Myocyte (in vitro differentiated cells): ENCODE measurements at places on chromosomes 5 and 9. TPM values are rescaled to one million over a fixed set of nuclear protein-coding genes. Genes with fewer than 3 reads are reported as not detected.
A peak's percentile ranks its signal among the peaks of the same experiment; 100 is the strongest.

DNA sequence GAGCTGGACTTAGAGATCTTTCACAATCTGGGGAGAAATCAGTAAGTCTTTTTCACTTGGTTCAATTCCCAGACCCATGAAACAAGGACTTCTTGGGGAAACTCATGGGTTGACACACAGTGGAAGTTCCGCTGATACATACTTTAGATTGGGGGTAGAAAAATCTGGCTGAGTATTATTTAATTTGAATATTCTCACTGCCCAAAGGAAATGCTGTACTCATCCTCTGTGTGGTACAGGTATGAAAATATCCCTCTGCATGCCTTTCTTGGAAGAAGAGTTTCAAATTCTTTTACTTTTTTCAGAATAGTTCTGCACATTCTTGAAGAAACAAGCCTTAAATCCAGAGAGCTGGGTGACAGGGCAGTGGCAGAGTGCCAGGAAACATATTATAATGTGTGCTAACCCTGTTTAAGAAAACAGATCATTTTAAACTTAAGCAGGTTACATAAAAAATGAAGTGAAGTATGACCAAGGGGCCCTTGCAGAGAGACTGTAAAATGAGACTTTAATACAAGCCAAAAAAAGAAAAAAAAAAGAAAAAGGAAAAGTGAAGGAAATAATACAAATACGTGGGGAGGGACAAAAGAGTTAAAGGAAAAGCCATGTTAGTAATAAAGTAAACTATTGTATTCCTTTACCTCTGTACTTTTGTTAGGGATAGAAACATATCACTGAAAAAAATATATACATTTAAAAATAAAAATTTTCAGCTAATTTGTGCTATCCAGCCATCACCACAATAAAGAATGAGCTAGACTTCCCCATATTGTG is 173.4 kb upstream of the NR3C1 start:
- DNase-seq: peak; percentile 23

DNA sequence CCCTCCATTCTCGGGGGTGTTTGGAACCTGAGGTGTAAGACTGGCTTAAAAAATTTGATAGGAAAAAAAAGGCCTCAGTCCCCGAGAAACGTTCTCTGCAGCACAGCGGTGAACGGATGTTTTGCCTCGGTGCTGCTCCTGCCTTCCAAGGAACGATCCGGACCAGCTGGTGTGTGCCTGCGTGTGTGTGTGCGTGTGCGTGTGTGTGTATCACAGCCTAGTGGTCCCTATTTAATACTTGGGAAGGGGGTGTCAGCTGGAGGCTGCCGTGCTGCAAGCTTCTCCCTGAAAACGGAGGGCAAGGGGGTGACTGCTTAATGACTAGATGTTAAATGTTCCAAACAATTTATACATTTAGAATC is 76.9 kb downstream of the LHX2 start:
- DNase-seq: no peak

PCDHGA3 gene
- 0.48 and 0.57 TPM in 2 replicates for total RNA-seq

DNA sequence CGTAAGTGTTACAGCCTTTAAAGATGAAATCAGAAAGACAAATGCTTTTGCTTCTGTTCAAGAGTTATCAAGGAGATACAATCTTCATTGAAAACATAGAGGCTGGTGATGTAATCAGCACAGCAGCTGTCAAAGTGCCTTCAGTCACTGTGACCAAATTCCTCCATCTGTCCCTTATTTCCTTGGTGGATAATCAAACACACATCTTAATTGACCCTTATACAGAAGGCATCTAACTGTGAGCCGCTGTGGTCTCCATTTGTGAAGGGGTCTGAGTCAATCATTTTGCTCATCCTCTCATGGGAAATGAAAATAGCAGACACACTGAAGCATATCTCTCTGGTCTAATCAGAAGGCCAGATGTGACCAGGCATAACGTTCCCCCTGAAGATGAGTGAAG is 130.1 kb upstream of the TLR4 start:
- DNase-seq: no peak

WDR5 gene
- total RNA-seq: 60.8 and 82.9 TPM in 2 replicates

- DNase-seq: peak; percentile 59
Observed at GRCh38 chr5:126656401-126657007, 55.8 kb downstream of the PHAX start.

GRCh38 chr9:89675058-89675742 is 70.4 kb downstream of the GADD45G start:
- peak; percentile 24 for DNase-seq

DNA sequence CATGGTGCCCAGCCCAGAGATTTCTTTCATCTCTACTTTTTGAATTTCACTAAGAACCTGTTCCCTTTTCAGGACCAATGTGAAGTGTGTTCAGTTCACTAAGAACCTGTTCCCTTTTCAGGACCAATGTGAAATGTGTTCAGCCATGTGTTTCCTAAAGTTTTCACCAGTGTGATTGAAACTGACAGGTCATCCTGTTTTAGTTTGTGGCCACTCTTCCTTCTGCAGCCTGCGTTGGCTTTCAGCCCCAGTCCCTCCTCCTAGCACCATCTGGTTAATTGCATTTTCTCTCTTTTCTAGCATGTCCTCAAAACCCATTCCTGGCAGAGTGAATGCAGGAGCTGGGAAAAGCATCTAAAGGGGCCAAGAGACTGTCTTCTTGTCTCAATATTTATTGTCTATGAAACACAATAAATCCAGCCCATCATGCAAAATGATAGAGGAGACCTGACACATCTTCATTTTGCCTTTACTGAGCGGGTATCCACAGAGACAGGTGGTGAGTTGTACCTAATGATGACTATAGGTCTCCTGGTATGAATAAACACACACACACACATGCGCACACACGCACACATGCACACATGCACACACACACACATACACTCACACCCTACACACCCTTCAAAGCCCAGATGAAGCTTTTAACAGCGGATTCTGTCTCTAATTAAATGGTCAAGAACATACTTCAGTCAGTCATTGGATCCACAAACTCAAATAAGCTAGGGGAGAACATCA is 6.1 kb upstream of the PANK3 start:
- no peak for DNase-seq

DNA sequence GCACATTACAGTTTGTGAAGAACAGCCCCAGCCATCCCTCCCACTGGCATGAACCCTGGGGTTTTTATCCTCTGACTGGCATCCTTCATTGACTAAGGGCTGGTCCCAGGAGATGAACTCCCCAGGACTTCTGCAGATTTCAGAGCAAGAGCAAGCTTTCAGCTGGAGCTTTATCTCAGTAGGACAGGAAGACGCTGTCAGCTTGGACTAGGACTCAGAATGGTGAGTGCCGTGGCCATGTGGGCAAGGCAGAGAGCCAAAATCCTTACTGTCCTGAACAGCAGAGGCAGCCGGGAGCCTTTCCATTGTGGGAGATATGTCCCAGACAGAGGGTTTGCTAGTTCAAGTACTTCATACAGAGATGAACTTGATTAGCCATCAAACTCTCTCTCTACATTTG is 3.2 kb upstream of the ACOT12 start:
- peak; percentile 58 for DNase-seq

DNA sequence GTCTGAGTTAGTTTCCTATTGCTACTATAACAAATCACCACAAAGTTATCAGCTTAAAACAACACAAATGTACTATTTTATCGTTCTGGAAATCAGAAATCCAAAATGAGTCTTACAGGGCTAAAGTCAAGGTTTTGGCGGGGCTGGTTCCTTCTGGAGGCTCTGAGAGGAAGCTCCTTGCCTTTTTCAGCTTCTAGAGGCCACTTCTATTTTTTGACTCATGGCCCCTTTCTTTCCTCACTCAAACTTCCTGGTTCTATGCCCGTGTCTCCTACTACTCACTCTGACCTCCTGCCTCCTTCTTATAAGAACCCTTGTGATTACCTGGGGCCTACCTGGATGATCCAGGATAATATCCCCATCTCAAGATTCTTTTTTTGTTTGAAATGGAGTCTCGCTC is 48.2 kb downstream of the GABBR2 start:
- DNase-seq: no peak

PALM2AKAP2 gene
- total RNA-seq: 24.1 and 26.6 TPM in 2 replicates

GRCh38 chr5:126468091-126468490 is 44.9 kb downstream of the GRAMD2B start:
- no peak for DNase-seq

- DNase-seq: no peak
Observed at GRCh38 chr5:77957931-77958521, 181.9 kb upstream of the TBCA start.

DNA sequence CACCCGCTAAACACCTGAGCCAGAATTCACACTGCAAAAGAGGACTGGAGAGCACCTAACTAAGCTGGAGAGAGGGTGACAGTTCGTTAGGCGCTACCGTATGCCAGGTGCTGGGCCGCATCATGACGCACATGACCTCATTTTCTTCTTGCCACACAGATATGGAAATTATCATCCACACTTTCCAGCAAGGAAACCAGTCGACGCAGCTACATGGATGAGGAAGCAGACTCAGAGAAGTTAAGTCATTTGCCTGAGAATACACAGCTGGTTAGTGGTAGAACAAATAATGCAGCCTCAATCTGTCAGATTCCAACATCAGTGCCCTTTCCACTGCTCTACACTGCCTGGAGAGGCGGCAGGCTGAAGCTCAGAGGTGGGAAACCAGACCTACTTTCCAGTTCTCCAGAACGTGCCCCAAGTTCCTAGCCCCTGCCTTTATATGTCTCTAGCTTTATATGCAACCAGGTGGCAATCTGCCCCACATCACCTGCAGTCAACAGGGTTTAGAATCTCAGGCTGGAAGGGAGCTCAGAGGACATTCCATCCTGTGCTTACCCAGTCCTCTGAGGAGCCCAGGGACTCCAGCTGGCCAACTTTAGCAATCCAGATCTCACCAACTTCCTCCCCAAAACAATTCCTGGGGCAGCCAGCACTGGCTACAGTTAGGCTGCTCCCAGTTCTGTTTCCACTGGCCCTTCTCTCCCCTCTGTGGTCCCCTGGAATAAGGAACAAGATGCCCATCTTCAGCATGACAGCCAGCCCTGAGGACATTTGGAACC is 8.8 kb downstream of the TNIP1 start:
- DNase-seq: no peak

DNA sequence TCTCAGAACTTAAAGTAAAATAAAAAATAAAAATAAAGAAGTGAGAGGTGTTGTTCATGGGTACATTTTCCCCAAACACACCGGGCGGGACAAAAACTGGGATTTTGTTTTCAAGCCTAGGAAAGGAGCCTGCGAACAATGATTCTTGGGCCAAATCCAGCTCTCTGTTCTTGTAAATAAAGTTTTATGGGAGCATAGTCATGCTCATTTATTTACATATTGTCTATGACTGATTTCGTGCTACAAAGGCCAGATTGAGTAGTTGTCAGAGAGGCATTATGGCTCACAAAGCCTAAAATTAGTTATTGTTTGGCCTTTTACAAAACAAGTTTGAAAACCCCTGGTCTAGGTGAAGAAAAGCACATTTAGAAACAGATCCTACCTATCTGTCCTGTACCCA is 821.0 kb upstream of the GRAMD2B start:
- DNase-seq: no peak

DNA sequence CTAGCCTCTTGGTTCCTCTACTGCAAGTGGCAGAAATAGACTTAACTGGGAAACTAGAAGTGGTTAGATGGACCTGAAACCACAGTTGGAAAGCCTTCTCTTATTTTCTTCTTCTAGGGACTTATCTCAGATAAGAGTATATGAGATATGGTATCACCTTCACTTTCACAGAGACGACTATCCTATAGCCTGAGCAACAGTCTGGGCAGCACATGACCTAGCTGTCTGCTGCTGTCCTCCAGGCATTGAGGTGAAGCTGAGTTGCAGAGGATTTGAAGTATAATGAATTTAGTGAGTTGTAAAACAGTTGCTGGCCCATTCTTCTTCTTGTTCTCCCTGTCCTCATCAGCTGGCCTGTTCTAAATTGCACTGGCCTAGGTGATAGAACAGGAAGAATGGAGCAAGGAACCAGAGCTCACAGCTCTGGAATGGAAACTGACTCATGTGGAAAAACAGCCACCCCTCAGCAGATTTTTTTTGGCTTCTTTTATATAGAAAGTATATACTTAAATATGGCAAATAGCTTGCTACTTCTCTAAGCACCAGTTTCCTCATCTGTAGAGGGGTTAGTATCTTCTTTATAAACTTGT is 27.8 kb downstream of the RECK start:
- DNase-seq: no peak

GRCh38 chr5:156883316-156883875 is 33.3 kb downstream of the PPP1R2B start:
- DNase-seq: no peak

- no peak for DNase-seq
Observed at GRCh38 chr9:103942200-103942599, 151.9 kb upstream of the SMC2 start.

DNA sequence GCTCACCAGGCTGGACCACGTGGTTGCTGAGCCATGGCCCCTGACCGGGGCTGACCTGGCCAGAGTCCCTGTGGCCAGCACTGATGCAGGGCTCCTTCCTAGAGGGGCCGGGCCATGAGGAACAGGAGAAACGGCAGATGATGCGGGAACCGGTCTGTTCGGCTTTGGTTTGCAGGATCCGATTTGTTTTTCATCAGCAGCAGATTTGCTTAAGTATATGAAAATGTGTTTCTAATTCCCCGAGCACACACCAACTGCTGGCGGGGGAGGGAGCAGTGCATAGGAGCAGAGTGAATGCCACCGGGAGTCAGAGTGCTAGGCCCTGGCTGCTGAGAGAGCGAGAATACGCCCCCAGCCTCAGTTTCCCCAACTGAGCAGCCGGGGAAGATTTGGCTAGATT is 13.6 kb downstream of the NTNG2 start:
- DNase-seq: no peak

ZFP2 gene
- total RNA-seq: 1.2 and 4.0 TPM in 2 replicates

GRCh38 chr9:12794101-12794799 is 19.4 kb downstream of the LURAP1L start:
- DNase-seq: no peak

GRCh38 chr9:132244582-132245455 is 83.0 kb downstream of the NTNG2 start:
- DNase-seq: no peak

- peak; percentile 74 for DNase-seq
Observed at GRCh38 chr5:98468188-98468869, 305.1 kb upstream of the RGMB start.

DNA sequence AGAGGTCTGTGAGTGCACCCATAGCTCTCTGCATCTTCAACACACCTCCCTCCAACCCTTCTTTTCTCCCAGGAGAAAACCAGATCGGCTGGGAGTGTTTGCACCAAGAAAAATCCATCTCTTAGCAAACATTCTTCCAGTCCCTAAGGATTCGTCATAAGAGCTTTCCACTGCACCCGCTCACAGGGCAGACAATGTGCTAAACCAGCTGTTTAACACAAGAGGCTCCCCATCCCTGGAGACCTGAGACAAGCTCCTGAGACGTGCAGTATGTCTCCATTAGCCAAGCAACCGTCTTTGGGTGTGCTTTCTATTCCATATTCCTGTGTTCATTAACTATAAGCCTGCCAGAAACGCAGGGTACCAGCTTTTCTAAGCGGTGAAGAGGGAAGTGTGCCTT is 93.6 kb upstream of the ZNF462 start:
- no peak for DNase-seq
